Effector CD4-positive, alpha-beta T cell (primary cell): ENCODE measurements at places on chromosomes 7 and 10.

- no peak for DNase-seq
Observed at GRCh38 chr7:73960548-73960947, 67.4 kb upstream of the ELN start.

- no peak for DNase-seq
Observed at GRCh38 chr7:108440613-108441012, 15.6 kb downstream of the NRCAM start.

DNA sequence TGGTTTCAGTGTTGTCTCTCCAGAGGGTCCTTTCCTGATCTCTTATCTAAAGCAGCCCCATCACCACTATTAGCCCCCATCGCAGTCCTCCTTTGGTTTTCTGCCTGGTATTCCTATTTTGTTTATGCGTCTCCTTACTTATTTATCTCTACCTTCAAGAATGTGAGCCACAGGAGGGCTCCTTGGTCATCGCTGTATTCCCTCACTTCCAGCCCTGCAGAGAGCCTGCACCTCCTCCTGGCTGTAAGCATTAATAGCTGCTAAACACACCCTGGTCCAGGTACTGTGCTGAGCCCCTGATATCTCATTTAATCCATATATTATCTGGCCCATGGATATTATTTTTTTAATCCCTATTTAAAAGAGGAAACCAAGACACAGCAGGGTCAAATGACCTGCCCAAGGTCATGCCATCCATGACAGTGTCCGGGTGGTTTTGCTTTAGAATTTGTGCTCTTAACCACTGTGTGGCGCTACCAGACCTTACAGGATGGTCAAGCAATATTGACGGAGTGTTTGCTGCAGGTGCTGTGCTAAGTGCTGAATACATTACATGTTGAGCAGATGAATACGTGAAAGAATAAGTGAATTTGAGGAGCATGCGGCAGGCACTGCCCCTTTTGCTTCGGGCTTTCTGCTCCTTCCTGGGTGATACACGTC is 227.2 kb downstream of the ADAM12 start:
- no peak for DNase-seq

DNA sequence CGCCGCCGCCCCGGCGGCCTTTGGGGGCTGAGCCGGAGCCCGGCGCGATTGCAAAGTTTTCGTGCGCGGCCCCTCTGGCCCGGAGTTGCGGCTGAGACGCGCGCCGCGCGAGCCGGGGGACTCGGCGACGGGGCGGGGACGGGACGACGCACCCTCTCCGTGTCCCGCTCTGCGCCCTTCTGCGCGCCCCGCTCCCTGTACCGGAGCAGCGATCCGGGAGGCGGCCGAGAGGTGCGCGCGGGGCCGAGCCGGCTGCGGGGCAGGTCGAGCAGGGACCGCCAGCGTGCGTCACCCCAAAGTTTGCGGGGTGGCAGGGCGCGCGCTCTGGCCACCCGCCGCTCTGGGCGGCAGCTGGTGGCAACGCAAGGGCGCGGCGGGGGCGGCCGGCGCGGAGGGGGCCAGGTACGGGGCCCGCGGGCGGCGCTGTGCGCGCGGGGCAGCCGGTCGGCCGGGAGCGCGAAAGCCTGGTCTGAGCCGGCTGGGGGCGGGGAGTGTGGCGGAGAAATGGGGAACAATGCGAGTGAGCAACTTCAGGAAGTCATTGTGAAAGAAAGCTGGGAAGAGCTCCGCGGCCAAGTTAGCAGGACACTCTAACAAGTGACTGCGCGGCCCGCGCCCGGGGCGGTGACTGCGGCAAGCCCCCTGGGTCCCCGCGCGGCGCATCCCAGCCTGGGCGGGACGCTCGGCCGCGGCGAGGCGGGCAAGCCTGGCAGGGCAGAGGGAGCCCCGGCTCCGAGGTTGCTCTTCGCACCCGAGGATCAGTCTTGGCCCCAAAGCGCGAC is at the start of gene IKZF1:
Gene IKZF1, plus strand, starts transcription at position 588 of the 782 bp plus-strand sequence. CDS start 14,346 bp downstream, outside the sequence.
- DNase-seq: peak; percentile 36

DNA sequence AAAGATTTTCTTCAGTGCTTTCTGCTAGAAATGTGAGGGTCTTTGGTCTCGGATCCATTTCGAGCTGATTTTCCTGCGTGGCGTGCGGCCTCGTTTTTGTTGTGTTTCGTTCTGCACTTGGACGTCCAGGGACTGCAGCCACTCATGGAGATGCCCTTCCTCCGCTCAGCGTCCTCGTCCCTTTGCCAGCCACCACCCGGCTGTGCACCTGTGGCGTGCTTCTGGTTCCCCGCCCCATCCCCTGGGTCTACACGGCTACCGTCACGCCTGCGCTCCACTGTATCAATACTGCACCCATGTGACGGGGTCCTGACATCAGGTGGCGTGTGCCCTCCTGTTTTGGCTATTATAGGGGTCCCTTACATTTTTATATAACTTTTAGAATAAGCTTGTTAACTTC is 42.7 kb upstream of the NKX6-2 start:
- DNase-seq: no peak

DNA sequence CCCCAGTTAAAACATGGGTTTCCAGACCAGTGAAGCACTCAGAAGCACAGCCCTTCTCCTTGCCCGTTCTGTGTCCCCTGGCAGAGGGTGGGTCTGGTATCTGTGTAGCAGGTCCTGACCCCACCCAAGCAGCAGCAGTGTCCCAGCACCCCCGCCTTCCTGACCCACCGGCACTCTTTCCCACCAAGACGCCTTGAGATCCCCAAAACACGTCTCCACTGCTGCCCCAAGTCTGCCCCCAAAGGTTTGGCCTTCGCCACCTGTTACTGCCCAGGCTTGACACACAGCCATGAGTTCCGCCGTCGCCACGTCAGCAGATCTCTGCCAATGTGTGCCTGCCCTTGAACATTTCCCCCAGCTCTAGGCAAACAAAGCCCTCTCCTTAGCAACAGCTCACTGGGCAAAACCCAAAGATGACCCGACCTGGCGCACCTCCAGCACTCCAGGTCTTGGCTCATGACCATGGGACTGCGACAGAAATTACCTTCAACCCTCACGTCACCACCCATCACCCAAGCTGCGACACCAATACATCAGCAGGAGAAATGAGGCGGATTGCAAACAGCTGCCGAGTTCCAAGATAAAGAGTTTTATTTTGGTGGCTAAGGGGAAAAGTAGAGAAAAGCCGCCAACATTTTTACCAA is 75.6 kb downstream of the CTBP2 start:
- no peak for DNase-seq

- DNase-seq: no peak
Observed at GRCh38 chr10:35056133-35056532, 34.0 kb downstream of the CUL2 start.

GRCh38 chr7:5824297-5824610 is 42.8 kb upstream of the RNF216 start:
- peak; percentile 61 for DNase-seq

DNA sequence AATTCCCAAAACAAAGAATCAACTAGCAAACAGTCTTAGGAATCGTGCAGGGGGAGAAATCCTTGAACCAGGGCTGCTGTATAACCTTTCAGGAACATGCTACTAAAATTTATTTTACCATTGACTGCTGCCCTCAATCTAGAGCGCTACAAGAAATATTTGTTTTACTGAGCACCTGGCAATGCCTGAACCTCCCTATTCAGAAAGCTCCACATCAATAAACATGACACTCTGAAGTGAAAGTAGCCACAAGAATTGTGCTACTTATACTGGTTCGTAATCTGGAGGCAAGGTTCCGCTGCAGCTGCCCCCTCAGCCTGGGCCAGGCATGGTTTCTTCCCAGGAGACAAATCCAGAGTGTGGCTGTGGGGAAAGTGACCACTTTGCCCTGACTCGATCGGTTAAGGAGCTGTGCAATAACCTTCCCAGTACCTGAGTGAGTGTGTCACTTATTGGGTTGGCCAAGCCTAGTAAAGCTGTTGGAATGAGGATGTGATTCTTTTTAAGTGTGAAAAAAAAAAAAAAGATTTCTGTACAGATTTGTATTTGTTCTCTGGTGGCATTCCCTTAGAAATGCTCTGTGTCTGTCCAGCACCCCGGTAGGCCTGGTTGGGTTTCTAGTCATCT is 7.7 kb downstream of the VWA2 start:
- DNase-seq: no peak

DNA sequence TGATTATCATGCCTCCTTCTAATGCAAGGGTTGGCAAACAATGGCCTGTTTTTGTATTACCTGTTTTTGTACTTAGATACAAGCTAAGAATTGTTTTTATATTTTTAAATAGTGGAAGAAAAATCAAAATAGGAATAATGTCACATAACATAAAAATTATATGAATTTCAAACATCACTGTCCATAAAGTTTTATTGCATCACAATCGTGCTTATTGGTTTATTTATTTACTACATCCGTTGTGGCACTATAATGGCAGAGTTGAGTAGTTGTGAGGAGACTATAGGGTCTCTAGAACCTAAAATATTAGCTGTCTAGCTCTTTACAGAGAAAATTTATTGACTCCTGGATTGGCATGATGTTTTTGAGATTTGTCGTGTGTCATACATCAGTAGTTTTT is 4.1 kb downstream of the KIF20B start:
- no peak for DNase-seq

- no peak for DNase-seq
Observed at GRCh38 chr10:94299417-94299816, 63.3 kb downstream of the NOC3L start.

DNA sequence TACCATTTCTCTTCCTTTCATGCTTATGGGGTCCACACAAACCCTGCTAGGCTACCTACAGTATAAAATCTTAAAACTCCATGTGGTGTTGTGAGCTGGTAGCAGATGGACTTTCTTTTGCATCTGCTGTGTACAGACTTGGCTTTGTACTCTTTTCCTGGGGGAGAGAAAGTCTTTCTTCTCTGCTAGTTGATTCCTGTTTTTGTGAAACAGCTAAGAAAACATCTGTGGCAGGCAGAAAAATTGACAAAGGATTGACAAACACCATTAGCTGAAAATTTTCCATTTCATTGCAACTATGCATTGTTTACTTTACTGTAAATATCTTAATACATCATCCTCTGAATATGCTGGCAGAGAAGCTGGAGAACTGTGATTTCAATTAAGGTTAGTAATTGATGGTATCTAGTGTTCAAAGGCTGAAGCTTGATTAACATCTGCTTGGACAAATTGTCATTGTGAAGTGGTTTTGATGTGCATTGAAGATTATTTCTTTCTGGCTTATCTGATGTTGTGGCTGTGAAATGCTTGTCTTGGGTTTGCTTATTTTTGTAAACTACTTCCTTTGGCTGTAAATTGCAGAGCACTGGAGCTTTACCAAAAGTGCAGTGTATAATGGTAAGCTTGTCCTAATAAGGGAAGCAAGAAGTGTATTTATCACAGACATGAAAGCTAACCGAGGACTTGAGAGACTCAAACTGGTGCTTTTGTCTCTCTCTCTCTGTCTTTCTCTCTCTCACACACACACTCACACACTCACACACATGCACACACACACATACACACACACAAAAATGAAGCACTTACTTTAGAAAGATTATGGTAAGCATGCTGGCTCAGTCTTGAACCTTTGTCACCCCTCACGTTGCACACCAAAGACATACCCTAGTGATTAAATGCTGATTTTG is at the start of gene FOXP2:
Gene FOXP2, plus strand, starts transcription at position 660 of the 908 bp plus-strand sequence. CDS start 11,697 bp downstream, outside the sequence.
- DNase-seq: no peak

GRCh38 chr10:128068398-128069285 is 57.6 kb downstream of the MKI67 start:
- no peak for DNase-seq

DNA sequence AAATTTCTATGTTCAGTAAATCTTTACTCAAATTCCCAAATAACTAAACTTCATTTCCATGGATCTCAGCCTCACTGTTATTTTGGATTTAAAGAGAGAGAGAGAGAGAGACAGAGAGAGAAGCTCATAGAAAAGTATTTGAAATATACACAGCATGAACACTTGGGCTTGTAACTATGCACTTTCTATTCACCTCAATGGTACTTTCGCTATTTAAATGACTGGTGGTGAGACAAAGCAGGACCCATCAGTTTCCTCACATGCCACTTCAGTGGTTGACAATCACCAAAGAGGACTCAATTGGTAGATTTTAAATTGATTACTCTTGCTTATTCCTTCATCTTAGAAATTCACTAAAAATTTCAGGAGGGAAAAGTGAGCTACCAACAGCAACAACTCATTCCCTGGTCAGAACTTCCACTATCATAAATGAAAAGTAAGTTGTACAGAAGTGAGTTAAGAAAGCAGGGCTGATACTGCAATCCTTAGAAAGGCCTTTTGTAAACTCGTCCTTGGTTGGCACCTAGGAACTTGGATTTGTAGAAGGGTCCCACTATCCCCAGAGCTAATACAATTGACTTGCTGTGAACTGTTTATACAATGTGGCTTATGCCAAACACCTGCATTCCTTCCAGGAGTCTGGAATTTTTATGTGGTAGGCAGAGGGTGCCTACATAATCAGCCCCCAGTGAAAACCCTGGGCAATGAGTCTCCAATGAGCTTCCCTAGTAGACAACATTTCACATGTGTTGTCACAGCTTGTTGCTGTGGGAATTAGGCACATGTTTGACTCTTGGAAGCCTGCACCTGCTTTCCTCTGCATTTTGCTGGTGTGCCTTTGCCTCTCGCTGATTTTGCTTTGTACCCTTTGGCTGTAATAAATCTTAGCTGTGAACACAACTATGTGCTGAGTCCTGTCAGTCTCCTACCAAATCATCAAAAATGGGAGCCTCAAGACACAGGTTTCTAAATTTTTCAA is 10.8 kb downstream of the ERLIN1 start:
- DNase-seq: no peak

GRCh38 chr10:37246637-37247036 is 121.2 kb downstream of the ANKRD30A start:
- no peak for DNase-seq

DNA sequence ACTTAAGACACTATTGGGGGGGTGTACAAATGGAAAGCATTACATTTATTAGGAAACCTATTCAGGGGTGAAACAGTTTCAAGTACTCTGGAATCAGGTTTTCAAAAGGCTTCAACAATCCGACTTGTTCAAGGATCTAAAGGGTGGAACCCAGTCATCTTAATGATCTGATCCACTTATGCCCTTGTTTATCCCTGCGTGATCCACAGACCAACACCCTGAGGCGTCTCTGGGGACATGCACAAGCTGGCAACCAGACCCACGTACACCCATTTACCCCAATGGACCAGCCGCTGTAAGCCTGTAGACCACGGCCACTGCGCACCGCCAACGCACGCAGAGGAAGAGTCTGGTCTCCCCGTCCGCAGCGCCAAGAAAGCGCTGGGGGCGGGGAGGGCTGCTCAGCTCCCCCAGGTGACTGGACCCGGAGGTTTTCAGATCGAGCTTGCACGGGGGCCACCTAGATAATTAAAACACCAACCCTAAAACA is 13.4 kb downstream of the HNRNPF start:
- no peak for DNase-seq

- no peak for DNase-seq
Observed at GRCh38 chr10:78375854-78376785, 342.5 kb downstream of the RPS24 start.

DNA sequence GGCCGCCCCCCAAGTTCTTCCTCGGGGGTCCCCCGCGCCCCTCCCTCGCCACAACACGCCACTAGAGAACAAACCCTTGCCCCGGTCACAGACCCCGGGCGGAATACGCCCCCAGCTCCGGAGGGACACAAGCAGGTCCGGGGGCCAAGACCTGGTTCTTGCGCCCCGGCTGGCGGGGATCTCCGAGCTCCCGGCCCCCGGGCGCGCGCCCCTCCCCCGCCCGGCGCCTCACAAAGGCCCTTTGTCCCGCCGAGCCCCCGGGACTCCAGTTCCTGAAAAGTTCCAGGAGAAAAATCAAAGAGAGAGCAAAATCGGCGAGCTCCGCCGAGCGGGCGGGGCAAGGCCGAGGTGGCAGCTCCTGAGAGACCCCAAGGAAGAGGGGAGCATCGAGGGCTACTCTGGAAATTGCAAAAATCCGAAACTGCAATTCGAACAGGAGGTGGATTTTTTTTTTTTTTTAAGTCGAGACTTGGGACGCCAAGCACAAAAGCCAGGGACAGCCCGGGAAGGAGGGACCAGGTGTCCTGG is 4.0 kb downstream of the TNRC18 start:
- DNase-seq: no peak
